Forelimb muscle (tissue), 1 donor: ENCODE measurements at places on chromosomes 3 and 15. TPM values are rescaled to one million over a fixed set of nuclear protein-coding genes. Genes with fewer than 3 reads are reported as not detected.

DNA sequence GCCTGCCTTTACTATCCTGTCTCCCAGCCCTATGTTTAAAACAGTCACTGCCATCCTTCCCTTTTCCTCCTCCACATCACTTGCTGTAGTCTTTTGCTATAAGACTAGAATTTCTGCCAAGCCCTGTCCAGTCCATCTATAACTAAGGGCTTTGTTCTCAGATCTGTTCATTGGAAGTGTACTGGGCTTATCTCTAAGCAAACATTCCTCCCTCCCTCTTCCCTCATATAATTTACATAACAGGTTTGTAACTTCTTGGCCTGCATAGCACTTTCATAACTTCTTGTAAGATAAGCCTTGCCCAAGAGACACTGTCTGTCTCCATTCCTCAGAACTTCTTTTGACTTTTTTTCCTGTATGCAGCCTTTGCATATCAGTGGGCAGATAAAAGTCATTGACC is 16.7 kb downstream of the TPRG1 start:
- no peak for DNase-seq

DNA sequence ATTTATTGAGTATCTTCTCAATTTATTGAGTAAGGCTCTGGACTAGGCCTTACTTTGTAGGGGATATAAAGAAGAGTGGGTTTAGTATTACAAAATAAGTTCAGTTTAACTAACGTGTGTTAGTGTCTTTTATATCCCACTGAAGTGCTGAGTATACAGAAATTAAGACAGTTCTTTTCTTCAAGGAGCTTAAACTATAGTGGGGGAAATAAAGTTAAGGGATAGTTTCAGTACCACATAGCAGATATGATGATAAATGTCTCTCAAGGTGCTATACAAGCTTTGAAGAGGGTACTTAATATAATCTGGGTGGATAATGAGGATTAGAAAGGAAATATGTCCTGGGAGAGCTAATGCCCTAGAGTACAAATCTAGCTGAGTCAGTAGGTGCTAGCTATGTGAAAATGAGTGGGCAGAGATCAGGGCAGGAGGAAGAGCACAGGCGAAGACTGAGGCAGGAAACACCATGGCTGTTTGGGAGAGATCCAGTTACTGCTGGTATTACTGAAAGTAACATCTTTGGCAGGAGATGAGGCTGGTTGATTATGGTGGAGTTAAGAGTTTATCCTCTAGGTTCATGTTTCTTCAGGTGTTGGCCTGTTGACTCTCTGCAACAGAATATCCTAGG is 46.0 kb downstream of the TEX9 start:
- no peak for DNase-seq

- DNase-seq, result no peak
These were observed 41.7 kb upstream of the MYO5C start for GRCh38 chr15:52337198-52337853.

GRCh38 chr3:156516961-156517360 is 38.0 kb downstream of the SSR3 start:
- no peak for DNase-seq

- DNase-seq, result no peak
These were observed 14.9 kb upstream of the ZXDC start for GRCh38 chr3:126490619-126491018.

DNA sequence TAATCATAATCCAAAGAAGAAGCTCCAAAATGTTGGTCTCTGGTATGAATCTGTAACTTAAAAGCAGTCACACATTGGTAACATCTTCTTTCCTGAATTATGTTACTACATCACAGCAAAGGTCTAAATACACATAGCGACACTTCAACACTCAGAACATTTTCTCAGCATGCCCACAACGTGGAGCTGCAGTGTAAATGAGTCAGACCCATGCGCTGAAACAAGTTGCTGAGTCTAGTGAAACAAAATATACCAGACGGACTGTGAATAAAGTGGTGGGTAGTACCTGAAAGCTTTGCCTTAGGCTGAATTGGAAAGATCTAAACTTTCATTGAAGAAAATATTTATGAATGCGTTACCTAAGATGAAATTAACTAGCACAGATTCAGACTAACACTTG is 33.2 kb upstream of the GOLGA8B start:
- no peak for DNase-seq

DNA sequence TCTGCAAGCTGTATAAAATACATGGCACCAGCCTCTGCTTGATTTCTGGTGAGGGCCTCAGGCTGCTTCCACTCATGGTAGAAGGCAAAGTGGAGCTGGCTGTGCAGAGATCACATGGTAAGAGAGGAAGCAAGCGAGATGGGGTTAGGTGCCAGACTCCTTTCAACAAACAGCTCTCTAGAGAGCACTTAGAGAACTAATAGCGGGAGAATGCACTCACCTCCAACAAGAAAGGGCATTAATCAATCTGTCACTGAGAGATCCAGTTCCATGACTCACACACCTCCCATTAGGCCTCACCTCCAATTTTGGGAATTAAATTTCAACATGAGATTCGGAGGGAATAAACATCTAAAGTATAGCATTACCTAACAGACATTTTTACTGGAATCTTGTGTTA is 644.1 kb upstream of the ARRDC4 start:
- DNase-seq, result no peak

- DNase-seq, result no peak
These were observed 39.1 kb downstream of the ATP2C1 start for GRCh38 chr3:130932979-130933378.

DNA sequence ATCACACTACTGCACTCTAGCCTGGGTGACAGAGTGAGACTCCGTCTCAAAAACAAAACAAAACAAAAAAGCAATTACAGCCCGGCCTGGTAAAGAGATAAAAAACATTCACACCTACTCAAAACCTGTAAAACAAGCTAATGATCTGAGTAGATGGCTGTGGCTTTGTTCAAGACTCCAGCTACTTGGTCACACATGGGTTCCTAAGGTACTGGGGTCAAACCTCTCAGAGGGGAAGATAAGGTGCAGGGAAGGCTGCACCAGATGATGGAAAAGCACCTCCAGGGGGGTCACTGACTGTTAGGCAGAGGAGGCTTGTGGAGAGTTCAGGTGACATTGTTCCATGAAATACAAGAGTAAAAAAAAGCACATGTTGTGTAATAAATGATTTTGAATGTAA is 450.2 kb upstream of the WNT5A start:
- no peak for DNase-seq

GRCh38 chr15:101003081-101003480 is 83.9 kb downstream of the LRRK1 start:
- DNase-seq, result no peak

GRCh38 chr3:124041553-124041952 is 49.6 kb upstream of the ROPN1 start:
- no peak for DNase-seq

DNA sequence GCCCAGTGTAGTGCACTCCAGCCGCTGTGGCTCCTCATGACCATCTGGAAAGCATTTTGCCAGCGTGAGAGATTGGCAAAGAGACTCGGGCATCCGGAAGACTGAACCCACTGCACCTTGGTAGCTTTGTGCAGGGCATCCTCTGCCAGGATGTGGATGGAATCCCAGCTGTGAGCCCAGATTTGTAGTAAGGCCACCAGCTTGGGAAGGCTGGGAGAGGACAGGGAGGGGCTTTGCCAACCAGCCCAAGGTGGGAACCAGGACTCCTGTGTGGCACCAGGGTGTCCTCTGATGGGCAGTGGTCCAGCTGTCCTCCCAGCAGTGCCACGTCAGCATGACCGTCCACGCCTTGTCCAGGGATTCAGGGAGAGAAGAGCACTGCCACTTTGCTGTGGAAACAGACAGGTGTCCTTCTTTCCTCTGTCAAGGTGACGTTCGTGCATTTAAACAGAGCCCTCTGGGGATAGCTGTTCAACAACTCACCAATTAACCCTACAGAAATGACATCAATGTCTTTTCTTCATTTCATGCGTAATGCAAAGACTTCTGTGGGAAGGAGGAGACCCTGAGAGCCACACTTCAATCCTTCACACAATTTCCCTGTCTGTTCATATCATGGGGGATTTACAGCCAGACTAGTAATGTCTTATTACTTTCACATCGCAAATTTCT is 19.1 kb downstream of the KLF15 start:
- no peak for DNase-seq

GRCh38 chr3:50138266-50139200 is 16.6 kb upstream of the SEMA3F start:
- DNase-seq, result no peak

The CLDN18 gene
- polyA plus RNA-seq, result 0.39 TPM

The RLBP1 gene
- 0.28 TPM for polyA plus RNA-seq

The SLC22A14 gene
- polyA plus RNA-seq, result 0.39 TPM

The SLC24A5 gene
- polyA plus RNA-seq, result not detected

The FBN1 gene
- 168 TPM for polyA plus RNA-seq

The GOLGA6L7 gene
- 0.15 TPM for polyA plus RNA-seq

The PAK6 gene
- polyA plus RNA-seq, result 0.83 TPM

The ALCAM gene
- 9.0 TPM for polyA plus RNA-seq

The FBXW12 gene
- 0.15 TPM for polyA plus RNA-seq
